AG10803 (cell line): ENCODE measurements at places on chromosomes 1 and 21.

GRCh38 chr1:80427881-80428280, 1372.9 kb upstream of the ADGRL2 start:
- DNase-seq: no peak

- DNase-seq: no peak
Observed at GRCh38 chr1:3477241-3477995, 23.0 kb downstream of the ARHGEF16 start.

DNA sequence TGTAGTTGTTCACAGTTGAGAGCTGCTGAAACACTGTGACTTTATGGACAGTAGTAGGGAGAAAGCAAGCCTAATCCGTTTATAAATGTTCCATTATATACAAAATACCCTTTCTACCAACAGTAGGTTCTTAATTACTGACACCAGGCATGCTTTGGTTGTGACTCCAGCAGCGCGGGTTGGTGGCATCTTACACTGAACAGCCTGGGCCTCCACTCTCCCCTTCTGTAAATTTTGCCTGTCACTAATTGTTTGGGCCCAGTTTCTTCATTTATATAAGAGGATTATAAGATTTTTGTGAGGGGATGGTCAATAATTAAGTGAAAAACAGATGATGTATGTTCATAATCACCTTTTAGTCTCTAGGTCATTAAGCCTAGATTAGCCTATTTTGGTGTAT, 58.2 kb downstream of the ITSN1 start:
- DNase-seq: no peak

DNA sequence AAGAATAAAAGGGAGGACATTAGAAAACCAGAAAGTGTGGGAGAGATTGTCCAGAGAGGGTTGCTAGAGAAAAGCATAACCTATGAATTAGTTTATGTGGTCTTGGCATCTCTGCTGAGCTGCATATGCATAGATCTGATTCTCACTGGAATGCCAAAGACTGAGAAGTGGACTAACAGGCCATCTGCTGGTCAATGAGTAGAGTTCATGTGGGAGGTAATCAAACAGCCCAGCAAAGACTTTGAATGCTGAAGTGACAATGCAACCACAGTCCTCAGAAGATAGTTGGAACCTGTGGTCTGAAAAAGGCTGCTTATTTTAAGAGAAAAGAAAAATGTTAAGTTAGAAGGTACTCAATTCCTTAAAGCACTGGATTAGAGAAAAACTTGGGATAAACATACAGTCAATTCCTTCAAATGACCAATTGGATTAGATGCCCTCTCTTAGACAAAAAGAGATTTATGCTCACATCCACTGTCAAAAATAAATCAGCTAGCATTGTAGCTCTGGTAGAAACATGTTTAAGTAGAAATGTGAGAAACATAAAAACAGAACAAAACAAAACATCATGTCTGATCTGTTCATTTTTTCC, 382.8 kb downstream of the AMY1C start:
- DNase-seq: no peak

DNA sequence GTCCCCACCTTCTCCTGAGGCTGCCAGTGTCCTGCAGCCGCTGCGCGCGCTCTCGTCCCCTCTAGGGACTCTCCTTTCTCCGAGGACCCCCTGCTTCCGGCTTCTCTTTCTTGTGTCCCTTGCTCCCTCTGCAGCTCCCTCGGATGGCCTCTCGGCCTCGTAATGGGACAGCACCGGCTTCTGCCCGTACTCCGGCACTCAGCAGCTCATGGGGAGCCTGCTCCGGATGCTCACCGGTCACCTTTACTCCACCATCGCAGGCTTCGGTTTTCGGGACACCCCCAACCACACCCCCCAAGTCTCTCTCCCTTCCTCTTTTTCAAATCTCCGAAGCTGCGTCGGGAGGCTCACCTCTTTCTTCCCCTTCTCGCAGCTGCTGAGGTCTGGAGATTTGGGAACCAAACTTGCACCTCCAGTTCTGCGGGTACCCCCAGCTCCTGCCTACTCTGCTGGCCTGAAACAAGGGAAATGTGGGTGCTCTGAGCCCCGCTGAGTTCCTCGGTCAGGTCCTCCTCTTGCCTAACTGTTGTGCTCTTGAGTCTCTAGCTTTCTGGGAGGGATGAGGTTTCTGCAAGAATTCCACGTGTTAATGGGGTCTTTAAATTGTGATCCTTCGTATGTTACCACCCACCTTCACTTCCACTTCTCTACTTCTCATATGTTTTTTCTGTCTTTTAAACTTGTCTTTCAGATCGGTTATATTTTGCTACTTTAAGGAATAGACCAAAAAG, 930 bp downstream of the CDC14A start:
- DNase-seq: peak; percentile 13

- DNase-seq: no peak
Observed at GRCh38 chr1:94332516-94332915, 85.7 kb upstream of the ABCD3 start.

DNA sequence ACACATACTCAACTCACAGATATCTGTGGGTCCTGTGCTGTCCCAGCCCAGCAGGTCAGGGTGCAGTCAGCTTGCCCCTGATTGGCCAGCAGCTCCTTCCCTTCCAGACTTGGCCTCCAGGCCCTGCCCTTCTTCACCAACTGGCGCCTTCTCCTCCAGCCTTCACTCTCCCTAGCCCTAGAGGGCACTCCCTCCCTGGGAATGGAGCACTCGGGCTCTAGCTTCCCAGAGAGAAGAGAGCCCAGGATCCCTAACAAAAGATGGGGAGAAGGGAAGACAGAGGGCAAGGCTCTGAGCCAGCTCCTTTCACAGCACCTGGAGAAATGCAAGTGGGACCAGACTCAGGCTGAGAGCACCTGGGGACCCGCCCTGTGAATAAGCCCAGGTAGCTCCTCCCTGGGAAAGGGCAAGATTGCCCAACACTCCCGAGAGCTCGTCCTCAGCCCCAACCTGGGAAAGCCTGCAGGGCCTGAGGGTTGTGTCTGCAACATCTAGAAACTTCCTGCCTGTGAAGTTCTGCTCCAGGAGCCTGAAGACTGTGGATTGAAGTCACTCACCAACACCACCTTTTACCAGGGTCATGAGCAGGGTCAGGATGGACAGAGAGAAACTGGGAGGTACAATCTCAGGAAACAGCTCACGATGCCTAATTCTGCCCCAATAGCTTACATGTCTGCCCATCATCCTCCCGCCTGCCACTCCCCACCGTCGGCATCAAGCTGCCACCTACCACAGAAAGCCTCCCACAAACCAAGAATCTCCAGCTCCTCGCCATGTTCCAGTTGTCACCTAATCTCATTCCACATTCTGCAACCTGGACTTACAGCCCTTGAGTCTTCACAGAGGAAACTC, at the start of gene PGLYRP4:
Gene PGLYRP4 (minus strand): TSS at position 331 of the 852 bp plus-strand sequence. CDS start 909 bp downstream, outside the sequence.
- no peak for DNase-seq

- DNase-seq: no peak
Observed at GRCh38 chr1:188719735-188720134, 1757.9 kb downstream of the BRINP3 start.

GRCh38 chr1:168693872-168694238, 35.2 kb downstream of the DPT start:
- DNase-seq: no peak

DNA sequence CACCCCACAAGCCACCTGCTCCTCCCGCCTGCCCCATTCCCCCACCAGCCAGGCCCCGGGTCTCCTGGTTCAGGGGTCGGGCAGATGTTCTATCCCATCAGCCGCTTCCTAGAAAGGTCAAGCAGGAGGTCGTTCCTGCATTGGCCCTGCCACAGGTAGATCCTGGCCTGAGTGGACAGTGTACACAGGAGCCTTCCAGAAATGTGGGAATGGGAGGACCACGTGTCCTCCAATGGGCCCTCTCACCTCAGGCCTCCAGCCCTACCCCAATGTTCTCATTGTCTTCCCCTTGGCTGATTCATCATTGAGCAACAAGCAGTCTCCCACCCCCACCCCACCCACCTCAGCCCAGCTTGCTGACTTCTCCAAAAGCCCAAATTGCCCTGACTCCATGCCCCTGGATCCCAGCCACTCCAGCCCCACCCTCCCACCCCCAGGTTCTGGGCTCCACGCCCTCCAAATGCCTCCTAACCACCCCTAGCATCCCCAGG, 2.1 kb downstream of the S100A16 start:
- peak; percentile 48 for DNase-seq
